AG10803 (cell line): ENCODE measurements at places on chromosomes 4 and X.
A peak's percentile ranks its signal among the peaks of the same experiment; 100 is the strongest.

DNA sequence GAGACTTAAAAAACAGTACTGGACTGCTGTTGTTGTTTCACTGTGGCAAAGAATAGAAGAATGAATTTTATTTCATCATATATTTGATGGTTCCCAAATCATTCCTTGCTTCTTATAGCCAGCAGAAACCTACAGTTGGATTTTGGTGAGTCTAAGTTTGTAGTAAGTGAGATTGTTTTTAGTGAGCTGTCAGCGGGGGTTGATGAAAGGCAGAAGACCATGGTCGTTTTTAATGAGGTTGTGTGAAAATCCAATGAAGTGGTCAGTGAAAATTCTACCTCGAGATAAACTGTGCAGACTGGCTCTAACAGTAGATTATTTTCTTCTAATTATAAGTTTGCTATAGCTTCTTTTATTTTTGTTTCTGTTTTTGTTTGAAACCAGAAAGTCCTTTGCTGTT is 36.2 kb downstream of the ANAPC4 start:
- no peak for DNase-seq

DNA sequence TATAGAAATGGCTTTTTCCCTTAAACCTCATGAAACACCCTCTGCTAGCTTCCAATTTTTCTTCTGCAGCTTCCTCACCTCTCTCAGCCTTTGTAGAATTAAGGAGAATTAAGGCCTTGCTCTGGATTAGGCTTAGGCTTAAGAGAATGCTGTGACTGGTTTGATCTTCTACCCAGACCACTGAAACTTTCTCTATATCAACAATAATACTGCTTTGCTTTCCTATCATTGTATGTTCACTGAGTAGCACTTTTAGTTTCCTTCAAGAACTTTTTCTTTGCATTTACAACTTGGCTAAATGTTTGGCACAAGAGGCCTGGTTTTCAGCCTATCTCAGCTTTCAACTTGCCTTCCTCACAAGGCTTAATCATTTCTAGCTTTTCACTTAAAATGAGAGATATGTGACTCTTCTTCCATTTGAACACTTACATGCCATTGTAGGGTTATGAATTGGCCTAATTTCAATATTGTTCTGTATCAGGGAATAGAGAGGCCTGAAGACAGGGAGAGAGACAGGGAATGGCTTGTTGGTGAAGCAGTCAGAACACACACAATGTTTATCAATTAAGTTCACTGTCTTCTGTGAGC is 28.2 kb downstream of the TMEM154 start:
- DNase-seq = no peak

- no peak for DNase-seq
Measured at GRCh38 chr4:148245015-148245414, 197.2 kb downstream of the NR3C2 start.

DNA sequence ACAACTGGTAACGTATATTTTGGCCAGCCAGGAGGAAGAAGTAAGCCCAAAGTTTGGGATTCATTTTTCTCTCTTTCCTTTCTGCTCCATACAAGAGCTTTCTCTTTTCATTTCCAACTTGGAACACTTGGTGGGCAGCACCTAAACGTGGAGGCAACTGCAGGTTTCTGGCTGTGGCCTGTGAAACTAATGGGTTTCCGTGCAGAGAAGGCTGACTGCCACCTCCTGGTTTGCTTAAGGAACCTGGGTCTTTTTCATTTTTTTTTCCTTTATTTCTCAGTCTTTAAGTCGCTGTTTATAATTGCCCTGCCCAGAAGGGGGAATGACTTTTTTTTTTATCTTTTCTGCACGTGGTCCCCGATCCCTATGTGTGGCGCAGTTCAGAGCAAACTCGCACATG is 15.4 kb downstream of the ZNF718 start:
- DNase-seq = no peak

DNA sequence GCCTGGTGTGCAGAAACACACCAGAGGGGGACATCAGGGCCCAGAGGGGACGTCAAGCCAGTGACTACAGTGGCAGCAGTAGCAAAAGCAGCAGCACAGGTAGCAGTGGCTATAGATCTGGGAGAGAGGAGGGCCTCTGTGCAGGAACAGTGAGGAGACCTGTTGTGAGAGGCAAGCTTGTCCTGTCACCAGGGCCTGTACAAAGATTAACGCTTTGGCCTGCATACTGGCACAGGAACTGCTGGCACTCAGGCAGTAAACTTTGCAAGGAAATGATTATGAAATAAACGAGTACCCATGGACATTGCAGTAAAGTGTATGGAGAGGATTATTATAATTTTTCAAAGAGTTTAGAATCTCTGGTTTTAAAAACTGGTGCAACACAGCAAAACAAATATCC is 5.5 kb upstream of the PHF8 start:
- no peak for DNase-seq

DNA sequence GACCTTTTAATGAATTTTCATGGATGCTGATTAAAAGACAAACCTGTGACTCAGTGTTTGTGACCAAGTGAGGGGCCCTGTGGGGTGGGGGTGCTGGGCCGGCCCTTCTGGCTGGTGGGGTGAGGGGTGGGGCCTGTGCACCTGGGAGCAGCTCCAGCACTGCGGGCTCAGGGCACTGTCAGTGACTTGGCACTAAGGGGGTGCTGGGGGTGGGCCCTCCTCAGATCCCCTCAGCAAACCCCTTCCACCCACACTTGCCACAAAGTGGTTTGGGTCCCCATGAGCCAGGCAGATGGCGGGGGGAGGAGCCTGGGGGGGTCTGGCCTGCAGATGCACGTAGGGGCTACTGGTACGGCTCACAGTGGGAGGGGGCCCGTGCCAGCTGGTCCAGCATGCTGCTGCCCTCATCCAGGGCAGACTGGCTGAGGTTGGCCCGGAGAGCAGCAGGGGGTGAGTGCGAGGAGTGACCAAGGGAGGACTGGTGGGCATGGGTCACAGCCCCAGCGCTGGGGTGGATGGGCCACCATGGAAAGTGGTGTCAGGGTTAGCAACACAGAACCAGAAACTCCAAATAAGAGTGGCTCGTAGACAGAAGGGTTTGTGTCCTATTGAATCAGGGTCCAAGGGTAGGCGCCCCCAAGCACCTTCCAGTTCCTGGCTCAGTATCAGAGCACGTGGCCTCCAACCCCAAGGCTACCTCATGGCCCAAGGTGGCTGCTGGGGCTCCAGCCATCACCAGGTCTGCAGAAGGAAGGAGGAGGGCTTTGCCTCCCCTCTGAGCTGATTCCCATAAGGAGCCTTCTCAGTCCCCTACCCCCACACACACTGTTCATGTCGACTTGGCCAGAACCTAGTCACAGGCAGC is 10.1 kb downstream of the NKX1-1 start:
- DNase-seq = no peak

GRCh38 chr4:27592738-27593137 is 732.1 kb downstream of the STIM2 start:
- DNase-seq = no peak

GRCh38 chr4:41935652-41936021 is 408 bp downstream of the TMEM33 start:
- peak; percentile 6 for DNase-seq

- DNase-seq = no peak
Measured at GRCh38 chr4:123133397-123134050, 211.1 kb upstream of the NUDT6 start.

- no peak for DNase-seq
Measured at GRCh38 chr4:98976716-98977115, 18.8 kb upstream of the METAP1 start.

GRCh38 chr4:176308441-176308840 is 11.3 kb upstream of the SPCS3 start:
- no peak for DNase-seq

DNA sequence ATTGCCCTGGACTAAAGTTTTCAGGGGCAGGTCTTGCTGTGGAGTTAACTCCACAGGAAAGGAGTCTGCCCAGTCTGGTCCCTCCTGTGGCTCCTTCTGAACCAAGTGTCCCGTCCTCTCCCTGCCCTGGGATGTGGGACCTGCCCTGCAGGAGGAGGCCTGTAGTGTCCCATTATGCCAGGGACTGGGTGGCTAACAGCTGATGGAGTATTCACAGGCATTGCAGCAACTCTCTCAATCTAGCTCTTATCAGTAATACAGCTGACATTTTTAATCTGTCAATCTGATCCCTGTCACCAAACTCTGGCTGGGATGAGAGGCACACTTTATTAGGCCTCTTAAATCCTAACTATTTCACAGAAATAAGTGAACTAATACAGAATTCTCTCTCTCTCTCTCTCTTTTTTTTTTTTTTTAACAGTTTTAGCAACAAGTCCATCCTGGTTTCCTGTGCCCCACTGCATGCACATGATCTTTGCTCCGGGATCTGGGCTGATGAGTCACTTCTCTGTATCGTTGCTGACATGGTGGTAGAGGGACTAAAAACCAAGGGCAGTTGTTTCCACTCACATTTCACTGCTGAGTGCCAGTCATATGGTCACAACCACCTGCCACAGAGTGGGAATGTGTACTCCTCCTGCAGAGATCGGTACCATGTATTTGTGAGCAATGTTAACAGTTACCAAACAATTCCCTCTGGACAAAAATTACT is 39.1 kb downstream of the HAND2 start:
- peak; percentile 72 for DNase-seq

GRCh38 chrX:20347481-20347880 is 80.8 kb upstream of the RPS6KA3 start:
- DNase-seq = peak; percentile 10

DNA sequence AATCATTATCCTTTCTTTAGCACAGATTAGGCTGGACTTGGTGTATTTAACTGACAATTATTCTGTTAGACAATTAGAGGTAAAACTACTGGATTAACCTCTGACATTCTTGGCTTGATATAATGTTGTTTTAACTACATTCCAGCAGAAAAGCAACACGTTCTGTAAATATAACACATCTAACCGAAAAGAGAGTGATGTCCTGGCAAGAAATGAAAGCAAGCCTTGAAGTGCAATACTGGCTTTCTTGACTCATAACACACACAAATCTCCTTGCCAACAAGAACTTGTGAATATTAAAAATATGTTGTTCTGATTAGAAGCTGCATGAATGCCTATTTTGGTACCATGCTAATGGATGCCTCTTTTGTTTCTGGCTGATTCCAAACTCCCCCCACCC is 76.4 kb downstream of the EFHC2 start:
- DNase-seq = no peak

- no peak for DNase-seq
Measured at GRCh38 chr4:3729882-3730226, 36.3 kb upstream of the ADRA2C start.

DNA sequence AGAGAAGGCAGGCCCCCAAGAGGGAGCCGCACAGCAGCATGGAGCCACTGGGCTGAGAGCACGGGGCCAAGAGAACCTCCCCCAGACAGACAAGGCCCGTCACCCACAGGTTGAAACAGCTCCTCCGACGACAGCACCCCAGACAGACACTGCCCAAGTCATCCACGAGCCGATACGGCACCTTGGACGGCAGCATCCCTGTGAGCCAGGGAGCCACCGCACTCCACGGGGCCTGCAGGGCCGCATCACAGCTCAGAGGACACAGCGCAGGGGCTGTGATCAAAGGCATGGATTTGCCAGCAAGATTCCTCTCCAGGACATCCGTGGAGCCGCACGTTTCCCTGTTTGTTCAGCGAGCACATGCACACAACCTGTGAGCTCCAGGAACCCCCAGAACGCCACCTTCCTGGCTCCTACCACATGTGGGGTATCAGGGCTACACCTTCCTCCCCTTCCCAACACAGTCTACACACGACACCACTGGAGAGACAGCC is 3.9 kb downstream of the CTBP1 start:
- no peak for DNase-seq

DNA sequence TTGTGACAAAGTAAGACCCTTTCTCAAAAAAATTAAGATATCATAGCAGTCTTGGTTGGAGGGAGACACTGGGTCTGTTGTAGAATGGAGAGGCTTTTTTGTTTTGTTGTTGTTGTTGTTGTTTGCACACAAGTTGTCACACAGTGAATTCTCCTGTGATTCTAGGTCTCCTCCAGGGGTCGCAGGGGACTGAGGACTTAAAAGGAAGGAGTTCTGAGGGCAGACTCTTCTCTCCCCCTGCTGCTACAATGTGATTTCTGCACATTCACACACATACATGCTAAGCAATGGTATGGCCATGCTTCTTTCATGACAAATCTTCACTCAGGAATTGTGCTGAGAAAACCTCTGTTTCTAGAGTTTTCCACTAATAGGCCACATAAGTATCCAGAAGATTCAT is 71.1 kb downstream of the ZNF732 start:
- DNase-seq = no peak

DNA sequence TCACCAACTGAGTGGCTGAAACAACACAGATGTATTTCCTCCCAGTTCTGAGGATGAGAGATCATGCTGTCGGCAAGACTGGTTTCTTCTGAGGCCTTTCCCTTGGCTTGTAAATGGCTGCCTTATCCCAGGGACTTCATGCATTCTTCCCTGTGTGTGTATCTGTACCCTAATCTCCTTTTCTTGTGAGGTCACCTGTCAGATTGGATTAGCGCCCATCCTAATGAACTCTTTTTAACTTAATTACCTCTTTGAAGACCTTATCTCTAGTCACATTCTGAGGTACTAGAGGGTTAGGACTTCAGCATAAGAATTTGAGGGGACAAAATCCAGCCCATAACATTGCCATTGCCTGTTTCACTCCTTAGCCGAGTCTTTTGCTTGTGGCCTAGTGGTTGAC is 59.5 kb upstream of the TMEM150C start:
- no peak for DNase-seq

DNA sequence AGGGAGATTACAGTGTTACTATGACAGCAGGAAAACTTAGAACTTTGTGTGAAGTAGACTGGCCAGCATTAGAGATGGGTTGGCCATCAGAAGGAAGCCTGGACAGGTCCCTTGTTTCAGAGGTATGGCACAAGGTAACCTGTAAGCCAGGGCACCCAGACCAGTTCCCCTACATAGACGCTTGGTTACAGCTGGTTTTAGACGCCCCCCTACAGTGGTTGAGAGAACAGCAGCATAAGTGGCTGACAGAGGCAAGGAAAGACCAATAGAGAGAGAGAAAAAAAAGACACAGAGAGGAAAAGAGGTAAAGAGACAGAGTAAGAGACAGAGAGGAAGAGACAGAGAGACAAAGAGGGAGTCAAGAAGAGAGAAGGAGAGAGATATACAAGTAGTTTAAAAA is 144.5 kb downstream of the GC start:
- no peak for DNase-seq

GRCh38 chr4:18394656-18395055 is 373.1 kb upstream of the LCORL start:
- DNase-seq = no peak

DNA sequence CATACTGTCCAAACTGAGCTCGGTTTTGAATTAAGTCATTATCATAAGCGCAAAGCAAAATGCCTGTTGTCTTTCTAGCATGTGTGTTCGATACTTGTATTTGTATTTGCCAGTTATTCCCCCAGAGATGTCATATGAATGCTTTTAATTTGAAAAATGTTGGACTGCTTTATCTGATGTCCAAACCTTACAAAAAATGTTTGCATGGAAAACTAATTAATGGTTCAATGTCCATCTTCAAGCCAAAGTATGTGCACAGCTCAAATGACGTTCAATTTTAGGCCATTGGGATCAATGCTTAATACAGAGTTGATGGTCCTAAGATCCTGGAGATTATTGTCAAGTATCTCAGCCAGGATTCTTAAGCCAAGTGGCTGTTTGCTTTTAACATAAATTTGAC is 17.2 kb upstream of the HPGDS start:
- no peak for DNase-seq

GRCh38 chr4:187088070-187088799 is 364.6 kb upstream of the FAT1 start:
- no peak for DNase-seq

GRCh38 chr4:144699565-144699964 is 53.6 kb downstream of the HHIP start:
- DNase-seq = no peak
